ENCODE measurements at places on chromosomes 7 and 10.
A peak's percentile ranks its signal among the peaks of the same experiment; 100 is the strongest.

- DNase-seq: no peak
These were observed 228.2 kb upstream of the SEMA3A start for GRCh38 chr7:84422790-84423189.

GRCh38 chr7:24244554-24244953 lies 39.4 kb upstream of the NPY start:
- no peak for DNase-seq

DNA sequence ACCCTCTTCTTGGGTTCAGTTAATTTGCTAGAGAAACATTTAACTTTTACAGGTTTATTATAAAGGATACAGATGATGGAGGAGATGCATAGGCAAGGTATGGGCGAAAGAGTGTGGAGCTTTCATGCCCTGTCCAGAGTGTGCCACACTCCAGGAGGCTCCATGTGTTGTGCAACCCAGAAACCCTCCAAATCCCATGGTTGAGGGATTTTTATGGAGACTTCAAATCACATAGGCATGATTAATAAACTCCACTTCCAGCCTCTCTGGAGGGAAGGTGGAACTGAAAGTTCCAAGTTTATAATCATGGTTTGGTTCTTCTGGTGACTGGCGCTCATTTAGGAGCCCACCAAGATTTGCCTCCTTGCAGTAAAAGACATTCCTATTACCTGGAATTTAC lies 159.9 kb downstream of the PHTF2 start:
- DNase-seq: no peak

GRCh38 chr7:74653686-74654181 lies 3.8 kb upstream of the GTF2I start:
- DNase-seq: no peak

DNA sequence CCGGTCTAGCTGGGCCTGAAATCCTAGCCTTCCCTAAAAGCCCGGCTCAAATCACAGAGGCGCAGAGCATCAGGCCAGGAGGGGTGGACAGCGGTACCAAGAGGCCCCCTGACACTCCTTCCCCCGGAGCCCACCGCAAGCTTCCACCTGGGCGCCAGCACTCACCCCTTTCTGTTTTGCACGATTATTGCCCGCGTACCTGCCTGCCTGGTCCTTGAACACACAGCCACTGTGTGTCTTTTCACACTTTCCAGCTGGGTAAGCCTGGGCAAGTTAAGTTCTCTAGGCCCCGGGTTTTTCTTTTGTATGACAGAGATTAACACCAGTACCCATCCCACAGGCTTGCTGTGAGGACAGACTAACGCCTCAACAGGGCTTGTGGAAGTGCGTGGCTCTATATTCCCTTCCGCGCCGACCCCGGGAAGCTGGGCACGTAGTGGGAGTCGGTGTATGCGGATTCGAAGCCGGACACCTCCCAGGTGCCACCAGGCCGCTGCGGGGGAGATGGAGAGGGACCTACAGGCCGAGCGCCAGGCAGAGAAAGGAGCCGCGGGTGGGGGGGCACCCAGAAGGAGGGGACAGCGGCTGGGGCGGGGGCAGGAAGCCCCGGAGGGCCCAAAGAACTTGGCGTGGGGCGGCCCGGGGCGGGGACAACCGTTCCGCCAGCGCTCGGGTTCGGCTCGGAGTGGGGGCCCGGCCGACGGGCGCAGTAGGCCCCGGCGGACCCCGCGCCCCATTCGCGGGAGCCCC lies 792 bp downstream of the ZNF746 start:
- DNase-seq: no peak

GRCh38 chr10:34859170-34859569 lies 44.1 kb upstream of the PARD3 start:
- DNase-seq: no peak

DNA sequence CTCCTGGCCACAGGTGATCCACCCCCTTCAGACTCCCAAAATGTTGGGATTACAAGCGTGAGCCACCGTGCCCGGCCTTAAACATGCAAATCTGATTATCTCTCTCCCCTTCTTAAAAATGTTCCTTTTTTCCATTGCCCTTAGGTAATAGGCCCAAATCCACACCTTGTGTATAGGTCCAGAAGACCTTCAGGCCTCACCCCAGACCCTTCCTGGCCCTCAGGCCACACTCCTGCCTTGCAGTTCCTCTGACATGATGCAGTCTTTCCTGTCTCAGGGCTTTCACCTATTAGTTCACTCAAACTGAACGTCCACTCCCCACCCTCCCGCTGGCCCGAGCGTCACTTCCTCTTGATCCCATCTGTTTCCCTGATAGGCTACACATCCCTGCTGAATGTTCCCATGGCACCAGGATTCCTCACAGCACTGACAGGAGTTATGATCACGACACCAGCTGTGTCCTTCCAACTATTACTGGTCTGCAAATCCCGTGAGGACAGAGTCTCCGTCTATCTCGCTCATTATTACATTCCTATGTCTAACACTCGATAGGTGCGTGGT lies 46.4 kb downstream of the DENND2A start:
- DNase-seq: no peak

DNA sequence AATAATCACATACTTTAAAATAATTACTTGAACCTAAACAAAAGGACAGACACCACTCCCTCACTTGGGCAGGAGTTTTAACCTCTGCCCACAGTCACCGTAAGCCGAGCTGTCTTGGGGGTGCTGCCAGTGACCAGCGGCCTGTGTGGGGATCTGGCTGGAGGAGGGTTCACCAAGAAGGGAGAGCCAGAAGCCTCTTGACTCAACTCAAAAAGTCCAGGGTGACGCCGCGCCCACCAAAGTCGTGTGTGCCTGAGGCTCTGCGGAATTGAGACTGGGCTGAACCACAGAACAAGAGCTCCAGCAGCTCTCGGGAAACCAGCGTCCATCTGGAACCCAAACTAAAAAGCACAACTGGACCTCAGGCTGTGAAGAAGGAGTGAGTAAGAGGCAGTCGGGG lies 35.8 kb downstream of the ZFAND2A start:
- DNase-seq: no peak

DNA sequence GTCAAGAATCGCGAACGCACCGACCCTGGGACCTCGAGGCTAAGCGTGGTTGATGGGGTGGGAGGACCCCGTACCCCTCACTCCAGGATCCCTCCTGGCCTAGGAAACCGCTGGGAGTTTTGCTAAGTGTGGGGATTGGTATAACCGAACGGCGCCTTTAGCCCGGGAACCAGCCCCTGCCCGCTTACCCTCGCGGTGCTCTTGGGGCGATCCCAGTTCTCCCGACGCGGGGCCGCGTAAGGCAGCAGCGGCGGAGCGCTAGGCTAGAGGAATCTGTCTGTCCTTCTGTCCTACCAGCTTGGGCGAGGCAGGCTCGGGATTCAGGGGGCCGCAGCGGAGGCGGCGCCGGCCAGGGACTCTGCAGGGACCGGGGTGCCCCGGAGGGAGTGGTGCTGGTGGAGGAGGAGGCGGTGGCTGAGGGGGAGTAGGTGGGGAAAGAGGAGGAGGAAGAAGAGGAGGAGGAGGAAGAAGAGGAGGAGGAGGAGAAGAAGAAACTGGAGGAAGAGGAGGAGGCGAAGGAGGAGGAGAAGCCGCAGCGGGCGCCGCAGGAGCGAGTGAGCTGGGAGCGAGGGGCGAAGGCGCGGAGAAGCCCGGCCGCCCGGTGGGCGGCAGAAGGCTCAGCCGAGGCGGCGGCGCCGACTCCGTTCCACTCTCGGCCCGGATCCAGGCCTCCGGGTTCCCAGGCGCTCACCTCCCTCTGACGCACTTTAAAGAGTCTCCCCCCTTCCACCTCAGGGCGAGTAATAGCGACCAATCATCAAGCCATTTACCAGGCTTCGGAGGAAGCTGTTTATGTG lies 439 bp upstream of the EMX2 start:
- DNase-seq: no peak

DNA sequence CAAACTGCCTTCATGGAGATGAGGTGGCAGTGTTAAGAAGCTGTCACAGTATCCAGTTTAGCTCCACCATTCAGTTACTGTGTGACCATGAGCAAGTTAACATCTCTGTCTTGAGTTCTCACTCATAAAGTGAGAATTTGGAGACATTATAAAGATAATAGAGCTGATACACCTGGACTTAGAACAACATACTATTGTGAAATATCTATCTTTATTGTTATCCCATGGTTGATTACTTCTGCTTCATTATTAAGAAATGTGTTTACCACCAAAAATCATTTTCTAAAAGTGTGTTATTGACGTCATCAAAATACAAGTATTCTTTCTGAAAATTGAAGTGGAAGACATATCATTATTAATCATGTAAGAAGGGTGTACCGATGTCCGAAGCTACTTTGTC lies 166.9 kb downstream of the SEMA3A start:
- no peak for DNase-seq

- DNase-seq: no peak
These were observed 613.8 kb downstream of the PHTF2 start for GRCh38 chr7:78412216-78412858.

DNA sequence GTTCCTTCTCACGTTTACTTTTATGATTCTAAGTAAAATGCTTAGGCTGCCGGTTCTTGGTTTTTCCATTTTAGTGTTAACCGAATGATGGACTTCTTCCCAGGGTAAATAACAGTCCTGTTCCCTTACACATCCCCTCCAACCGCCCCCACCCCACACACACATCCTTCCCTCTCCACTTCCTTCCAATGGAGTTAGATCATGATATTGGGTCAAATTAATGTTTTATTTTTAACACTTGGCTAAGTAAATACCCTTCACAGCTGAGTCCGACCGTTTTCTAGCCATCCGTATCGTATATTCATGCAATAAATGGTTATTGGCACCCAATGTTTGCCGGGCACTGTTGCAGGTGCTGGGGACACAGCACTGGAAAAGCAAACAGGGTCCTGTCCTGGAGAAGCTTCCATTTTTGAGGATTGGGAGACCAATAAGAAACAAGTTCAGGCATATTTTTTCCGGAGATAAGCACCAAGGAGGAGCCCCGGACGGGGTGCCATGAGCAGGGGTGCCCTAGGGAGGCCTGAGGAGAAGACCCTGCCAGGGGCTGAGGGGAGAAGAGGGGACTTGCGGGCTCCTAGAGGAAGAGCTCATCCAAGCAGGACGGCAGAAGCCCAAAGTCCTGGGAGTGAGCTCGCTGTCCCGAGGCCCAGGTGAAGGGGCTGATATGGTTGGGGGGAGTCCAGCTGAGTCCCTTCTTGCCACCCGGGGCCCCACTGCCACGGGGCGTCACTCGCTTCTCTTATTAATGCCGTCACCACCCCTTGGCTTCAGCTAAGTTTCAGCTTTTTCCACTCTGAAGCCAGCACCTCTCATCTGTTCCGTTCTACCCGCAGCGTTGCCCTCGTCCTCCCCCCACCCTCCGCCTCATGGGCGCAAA lies 126.0 kb upstream of the RET start:
- DNase-seq: no peak

- no peak for DNase-seq
These were observed 354.8 kb upstream of the KCND2 start for GRCh38 chr7:119918185-119918584.

- no peak for DNase-seq
These were observed 569.1 kb downstream of the DNAJB6 start for GRCh38 chr7:157905651-157906461.

DNA sequence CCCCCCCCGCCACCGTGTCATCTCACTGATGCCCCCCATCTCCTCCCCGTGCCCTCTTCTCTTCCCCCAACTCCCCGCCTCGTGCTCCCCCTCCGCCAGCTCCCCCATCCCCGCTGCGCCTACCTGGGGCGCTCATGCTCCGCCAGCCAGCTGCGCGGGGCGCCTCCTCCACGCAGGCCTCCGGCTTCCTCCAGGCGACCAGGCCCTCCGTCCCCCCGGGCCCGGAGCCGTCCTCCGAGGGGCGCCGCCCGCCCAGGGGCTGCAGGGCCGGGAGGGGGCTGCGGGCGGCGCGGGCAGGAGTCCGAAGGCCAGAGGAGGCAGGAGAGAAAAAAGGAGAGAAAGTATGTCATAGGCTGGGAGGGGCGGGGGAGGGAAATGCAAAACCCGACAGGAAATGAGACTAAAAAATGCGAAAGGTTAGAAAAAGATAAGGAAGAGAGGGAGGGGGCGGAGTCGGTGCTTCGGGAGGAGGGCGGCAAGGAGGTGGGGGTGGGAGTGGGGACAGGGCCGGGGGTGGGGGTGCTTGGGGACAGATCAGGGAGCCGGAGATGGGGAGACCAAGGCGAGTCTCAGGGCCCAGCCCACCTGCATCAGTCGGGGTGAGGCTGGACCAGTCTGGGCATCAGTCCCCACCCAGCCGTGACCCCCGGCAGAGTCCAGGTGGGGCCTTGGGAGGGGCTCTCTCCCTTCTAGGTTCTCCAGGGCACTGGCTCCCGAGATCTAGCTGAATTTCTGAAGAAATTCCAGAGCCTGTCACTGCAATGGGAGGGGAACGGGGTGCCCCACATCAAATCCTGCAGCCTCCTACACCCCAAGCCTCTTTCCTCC lies at the start of gene CARD11:
Gene CARD11, minus strand, starts transcription at position 324 of the 828 bp plus-strand sequence. CDS start 85,361 bp downstream, outside the sequence.
- DNase-seq: peak; percentile 23

DNA sequence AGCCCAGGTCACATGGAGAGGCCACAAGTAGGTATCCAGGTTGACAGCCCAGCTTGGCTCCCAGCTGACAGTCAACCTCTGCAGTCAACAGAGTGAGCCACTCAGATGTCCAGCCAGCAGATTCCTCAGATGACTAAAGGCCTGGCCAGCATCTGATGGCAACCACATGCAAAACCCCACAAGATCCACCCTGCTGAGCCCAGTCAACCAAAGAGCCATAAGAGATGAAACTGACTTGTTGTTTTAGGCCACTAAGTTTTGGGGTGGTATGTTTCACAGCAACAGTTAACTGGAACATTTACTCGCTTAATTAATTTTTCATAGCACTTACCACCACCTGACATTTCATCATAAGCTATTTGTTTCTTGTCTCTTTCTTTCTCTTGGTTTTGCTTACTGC lies 107.3 kb upstream of the KDM7A start:
- no peak for DNase-seq

DNA sequence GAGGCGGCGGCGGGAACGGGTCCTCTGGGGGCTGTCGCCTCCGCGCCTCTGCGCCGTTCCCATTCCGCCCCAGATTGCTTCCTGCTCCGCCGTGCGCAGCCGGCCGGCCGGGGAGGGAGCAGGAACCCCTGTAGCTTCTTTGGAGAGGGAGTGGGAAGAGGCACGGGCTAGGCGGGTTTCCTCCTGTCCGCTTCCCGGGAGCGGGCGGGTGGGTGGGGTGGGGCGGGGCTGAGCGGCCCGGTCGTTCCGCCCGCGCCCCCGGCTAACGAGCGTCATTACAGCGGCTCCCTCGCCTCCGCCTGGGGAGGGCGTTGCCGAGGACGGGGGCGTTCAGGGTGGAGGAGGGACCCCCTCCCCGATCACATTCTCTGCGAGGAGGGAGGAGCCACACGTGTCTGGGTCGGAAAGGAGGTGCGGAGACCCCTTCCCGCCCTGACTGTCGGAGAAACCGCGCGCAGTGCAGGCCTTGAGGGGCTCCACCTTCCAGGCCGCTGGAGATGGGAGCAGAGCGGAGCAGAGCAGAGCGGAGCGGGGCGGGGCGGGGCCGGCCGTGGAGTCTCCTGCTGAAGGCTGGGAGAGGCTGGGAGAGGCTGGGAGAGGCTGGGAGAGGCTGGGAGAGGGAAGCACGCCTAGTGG lies 39.7 kb downstream of the AGAP3 start:
- no peak for DNase-seq

DNA sequence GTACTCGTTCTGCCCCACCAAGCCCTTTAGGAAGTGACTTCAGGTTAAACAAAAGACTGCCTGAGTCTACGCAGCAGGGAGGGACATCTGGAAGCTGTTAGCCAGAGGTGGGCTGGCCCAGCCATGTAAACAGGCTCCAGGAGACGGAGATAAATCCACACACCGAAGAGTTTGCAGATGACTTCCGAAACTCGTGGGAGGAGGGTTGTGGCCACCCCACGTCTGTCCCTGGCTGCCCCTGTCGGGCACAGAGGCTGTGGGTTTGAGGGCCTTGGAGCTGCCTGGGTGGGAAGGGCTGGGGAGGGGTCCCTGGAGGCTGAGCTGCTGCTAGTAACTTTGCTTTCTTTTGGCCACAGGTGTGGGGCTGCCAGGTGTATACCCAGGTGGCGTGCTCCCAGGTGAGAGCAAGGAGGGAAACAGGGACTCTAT lies 15.6 kb downstream of the ELN start:
- DNase-seq: no peak
